ENCODE measurements at places on chromosomes 2 and 18.

DNA sequence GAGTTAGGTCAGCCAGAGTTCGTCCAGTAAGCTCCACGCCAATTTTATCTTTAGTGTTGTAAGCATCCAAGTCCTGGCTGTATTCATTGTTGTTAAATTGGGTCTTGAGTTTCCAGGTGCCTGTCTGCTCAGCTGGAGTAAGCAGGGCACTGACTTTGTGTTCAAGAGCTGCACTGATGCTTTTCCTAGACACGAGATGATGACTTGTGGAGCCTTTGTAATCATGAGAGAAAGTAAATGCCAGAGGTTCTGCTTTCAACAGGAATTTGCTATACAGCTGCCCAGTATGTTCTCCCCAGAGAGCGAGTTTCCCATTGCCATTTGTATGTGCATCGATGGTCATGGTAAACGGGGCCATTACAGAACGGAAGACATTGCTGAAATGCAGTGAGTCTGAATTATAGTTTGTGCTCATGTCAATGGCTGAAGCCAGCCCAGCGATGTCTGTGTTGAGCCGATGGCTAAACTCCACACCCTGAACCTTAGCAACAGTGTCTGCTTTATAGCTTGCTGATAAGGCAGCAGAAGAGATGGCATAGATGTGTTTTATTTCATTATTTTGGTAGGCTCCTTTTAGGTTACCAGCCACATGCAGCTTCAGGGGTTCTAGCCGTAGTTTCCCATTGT is 32.9 kb downstream of the APOB start:
- DNase-seq = no peak

DNA sequence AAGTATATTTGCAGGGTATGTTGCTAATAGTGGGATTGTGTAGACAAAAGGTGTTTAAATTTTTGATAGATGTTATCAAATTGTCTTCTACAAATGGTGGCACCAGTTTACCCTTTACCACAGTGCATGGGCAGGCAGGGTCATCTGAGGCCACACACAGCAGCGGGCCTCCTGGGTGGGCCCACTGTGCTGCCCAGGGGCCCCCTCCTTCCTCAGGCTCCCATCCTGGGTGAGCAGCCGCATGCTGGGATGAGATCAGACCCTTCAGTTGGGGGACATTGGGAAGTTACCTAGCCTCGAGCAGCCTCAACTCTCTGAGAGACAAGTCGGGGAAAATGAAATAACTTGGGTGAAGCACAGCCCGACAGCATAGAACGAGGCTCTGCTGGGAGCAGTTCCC is 9.7 kb downstream of the MYO7B start:
- no peak for DNase-seq

- no peak for DNase-seq
These were observed 219.7 kb upstream of the CHST9 start for GRCh38 chr18:27404855-27405254.

GRCh38 chr2:226885769-226886435 is 50.0 kb downstream of the RHBDD1 start:
- DNase-seq = peak; percentile 25

DNA sequence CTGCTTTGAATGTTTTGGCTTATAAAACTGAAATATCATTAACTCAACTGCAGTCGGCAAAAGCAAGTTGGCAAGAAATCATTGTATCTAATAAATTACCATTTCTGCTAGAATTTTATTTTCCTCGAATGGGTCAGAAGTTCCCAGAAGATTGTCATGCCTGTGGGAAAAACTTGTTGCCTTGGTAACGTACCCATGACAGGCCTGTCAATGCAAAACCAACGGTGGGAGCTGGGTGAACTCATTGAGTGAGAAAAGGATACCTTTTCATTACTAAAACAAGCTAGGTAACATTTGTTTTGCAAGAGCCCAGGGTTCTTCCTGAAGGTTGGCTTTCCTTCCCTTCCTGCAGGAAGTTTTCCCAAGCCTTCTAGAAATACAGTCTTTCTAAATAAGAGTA is 9.5 kb downstream of the PLB1 start:
- no peak for DNase-seq

DNA sequence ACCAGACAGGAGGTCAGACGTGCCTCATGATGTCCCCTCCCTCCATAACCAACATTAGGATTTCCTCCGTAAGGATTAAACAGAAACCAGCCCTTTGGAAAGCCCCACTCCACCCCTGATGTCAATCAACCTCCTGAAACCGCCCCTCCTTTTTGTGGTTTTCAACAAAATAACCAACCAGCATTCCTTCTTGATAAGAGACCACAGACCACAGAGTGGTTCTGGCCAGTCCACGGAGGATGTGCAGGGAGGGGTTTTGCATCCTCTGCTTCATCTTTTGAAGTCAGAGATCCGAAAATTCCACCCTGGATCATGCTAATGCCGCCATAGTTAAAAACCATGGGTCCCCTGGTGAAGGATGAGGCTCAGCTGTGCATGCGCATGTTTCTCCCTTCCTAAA is 180.0 kb upstream of the CCDC150 start:
- peak; percentile 56 for DNase-seq

DNA sequence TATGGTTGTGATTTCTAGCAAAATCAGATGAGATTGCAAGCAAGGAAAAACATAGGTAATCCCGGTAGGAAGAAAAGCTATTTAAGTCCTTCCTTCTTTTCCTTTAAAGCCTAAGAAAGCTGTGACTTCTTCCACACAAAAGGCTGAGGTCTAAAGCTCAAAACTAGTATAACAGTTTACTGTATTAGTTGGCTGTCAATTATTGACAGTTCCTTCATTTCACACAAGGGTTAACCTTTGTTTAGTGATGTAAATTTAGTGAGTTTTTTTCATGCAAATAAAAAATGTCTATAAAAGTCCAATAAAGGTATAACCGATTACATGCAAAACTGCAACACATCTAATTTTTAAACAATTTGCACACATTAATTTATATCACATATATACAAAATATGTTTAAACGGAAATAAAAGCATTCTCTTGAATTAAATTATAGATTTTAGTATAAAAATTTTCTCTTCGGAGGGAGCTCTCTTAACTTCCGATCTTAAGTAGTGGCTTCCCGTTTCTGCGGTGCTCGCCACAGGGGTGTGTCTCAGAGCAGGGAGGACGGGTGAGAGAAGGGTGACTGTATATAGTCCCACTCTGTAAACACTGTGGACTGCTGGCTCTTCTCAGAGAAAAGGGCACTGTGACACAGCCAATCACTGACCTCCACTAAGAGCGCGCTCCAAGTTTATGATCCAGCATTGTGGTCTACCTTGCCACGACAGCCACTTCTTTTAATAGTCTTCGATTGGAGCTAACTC is 33.4 kb downstream of the TTR start:
- no peak for DNase-seq

DNA sequence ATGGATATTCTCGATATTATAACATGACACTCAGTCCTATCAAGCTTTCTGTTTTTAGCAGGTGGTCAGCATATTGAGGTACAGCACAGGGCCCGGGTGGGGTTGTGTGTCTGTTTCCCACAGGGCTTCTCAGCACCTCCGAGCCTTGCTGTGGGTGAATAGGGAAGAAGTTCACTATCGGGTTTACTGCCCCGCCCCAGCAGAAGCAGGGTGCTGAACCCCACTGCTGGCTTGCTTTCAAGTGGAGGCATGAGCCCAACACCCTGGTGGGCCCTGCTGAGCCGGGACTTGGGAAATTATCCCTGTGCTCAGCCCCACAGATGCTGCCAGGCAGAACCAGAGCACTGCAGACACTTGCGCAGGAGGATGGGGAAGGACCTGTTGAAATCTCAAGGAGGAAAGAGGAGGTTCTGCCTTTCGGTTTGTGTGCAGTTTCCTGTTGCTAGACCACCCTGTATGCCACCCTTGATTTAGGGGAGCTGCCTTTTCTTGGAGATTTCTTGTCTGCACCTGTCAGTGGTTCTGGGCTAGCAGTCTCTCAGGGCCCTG is 270.3 kb upstream of the SALL3 start:
- no peak for DNase-seq

- no peak for DNase-seq
These were observed 71.3 kb upstream of the PPM1B start for GRCh38 chr2:44097322-44097907.

DNA sequence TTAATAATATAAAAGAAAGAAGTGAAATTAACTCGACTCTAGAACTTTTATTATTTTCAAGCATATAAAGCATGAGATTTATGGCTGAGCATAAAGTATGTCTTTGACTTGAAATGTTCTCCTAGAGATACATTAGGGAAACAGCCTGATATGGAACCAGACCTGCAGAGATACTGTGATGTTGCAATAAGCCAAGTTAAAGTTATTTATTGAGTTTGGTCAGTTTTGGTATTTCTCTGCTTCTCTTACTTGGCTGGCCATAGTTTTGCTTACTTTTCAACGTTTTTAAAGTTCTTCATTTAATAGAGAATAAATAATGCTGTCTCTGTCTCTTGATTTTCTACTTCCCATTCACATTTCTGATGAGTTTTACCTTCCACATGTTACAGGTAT is 76.0 kb downstream of the GFPT1 start:
- DNase-seq = no peak

- DNase-seq = no peak
These were observed 357.9 kb downstream of the DPP10 start for GRCh38 chr2:114800371-114800770.

GRCh38 chr18:32511147-32511546 is 40.5 kb upstream of the GAREM1 start:
- no peak for DNase-seq

- no peak for DNase-seq
These were observed 3.8 kb upstream of the LPIN2 start for GRCh38 chr18:3016585-3017297.

GRCh38 chr18:77316008-77316407 is 66.4 kb downstream of the GALR1 start:
- DNase-seq = no peak

- DNase-seq = peak; percentile 20
These were observed 171.3 kb downstream of the THADA start for GRCh38 chr2:43424262-43425207.

DNA sequence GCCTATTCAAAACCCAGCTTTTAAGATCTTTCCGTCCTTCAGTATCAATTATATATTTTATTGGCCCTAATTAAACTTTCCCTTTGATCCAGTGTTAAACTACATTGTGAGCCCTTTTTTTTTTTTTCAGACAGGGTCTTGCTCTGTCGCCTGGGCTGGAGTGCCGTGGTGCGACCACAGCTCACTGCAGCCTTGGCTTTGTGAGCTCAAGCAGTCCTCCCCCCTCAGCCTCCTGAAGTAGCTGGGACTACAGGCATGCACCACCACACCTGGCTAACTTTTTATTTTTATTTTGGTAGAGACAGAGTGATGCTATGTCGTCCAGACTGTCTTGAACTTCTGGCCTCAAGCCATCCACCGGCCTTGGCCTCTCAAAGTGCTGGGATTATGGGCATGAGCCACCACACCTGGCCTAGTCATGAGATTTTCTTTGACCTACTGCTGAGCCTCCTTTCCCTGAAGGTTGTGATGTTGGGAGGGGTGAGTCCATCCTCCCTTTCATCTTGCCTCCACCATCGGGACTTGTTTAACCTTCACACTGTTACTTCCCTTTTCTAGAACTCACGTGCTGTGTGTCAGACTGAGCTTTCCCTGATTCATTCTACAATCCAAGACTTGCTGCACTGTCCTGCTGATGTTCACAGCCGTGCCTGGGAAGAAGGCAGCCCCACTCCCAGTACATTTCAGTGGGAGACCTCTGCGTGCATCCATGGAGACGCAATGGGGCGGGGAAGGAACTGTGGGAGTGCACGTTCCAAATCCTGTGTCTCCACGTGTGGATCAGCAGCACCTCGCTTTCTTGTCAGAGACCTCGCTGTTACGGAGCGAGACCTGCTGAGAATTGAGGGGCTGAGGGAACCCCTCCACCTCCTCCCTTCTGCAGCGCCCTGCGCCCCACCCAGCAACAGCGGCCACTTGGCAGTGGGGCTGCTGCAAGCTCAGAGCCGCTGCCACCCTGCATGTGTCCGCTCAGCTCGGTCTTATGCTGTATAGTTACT is 10.8 kb downstream of the OXER1 start:
- no peak for DNase-seq

GRCh38 chr2:177348118-177348654 is 44.4 kb upstream of the AGPS start:
- DNase-seq = no peak

- no peak for DNase-seq
These were observed 11.2 kb downstream of the CWC22 start for GRCh38 chr2:179995741-179996515.

- DNase-seq = no peak
These were observed 8.0 kb upstream of the TMEM214 start for GRCh38 chr2:27024812-27025211.

DNA sequence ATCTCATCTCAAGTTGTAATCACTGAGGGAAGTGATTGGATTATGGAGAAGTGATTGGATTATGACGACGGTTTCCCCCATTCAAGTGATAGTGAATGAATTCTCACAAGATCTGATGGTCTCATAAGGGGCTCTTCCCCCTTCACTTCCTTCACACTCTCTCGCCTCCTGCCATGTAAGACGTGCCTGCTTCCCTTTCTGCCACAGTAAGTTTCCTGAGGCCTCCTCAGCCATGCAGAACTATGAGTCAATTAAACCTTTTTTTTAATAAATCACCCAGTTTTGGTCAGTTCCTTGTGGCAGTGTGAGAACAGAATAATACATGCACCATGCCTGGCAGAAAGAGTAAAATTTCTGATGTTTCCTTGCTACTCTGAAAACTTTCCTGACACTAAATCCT is 36.6 kb downstream of the CEP68 start:
- DNase-seq = no peak

GRCh38 chr2:232338759-232339106 is 39.8 kb upstream of the ALPP start:
- no peak for DNase-seq

- DNase-seq = no peak
These were observed 129.8 kb upstream of the SOX11 start for GRCh38 chr2:5562426-5562825.

- DNase-seq = no peak
These were observed 80.7 kb upstream of the RNF152 start for GRCh38 chr18:61973273-61974115.

GRCh38 chr2:235806986-235807750 is 313.3 kb downstream of the AGAP1 start:
- no peak for DNase-seq

DNA sequence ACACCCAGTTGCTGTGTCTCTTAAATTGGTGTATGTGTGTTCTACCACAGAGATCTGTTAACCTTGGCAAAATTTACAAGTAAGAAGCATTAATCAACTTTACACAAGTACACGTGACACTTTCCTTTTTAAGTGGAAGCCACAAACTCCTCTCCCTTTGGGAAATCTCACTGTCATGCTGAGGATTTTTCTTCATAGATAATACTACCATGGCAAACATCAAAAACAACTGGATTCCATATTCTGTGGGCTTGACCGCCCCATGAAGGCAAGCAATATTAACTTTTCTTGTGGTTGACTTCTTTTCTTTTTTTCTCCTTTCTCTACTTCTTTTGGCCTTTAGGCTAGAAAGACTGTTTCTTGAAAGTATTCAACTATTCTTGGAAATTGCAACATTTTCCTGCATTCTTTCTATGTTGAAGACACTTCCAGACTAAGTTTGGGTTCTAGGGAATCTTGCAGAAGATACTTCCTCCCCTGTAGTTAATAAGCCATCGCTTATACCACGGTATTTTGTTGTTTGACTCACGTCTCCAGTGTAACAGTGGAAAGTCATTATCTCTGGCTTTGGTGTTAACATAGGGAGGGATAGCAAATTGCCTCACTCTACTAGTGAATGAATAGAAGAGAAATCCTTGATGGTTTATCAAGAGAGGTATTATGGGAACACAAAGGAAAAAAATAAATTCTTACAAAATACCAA is 79.5 kb downstream of the SLC8A1 start:
- DNase-seq = peak; percentile 59

- no peak for DNase-seq
These were observed 86.0 kb upstream of the AFF3 start for GRCh38 chr2:100228415-100228814.

- DNase-seq = no peak
These were observed 36.5 kb downstream of the MGAT5 start for GRCh38 chr2:134290358-134290757.

- DNase-seq = no peak
These were observed 61.3 kb downstream of the NABP1 start for GRCh38 chr2:191739194-191739593.
